ENCODE measurements at places on chromosomes 16 and 17. TPM values are rescaled to one million over a fixed set of nuclear protein-coding genes. Genes with fewer than 3 reads are reported as not detected.

The ADPRM gene
- 12.2 TPM for total RNA-seq

The RAP1GAP2 gene
- total RNA-seq: 19.7 TPM

The NPIPB13 gene
- 10.8 TPM for total RNA-seq

The CCL2 gene
- 0.22 TPM for total RNA-seq

The PIK3R6 gene
- total RNA-seq: 4.2 TPM

The CSF3 gene
- total RNA-seq: not detected

The AATK gene
- total RNA-seq: 0.54 TPM

The ZNF768 gene
- 6.9 TPM for total RNA-seq

The LPO gene
- not detected for total RNA-seq

The SLC13A2 gene
- total RNA-seq: not detected

The PRR29 gene
- 3.0 TPM for total RNA-seq

The POLR2C gene
- 73.2 TPM for total RNA-seq

The BIRC5 gene
- 53.4 TPM for total RNA-seq

The KRT13 gene
- not detected for total RNA-seq

The HLF gene
- total RNA-seq: 2.4 TPM

The FN3K gene
- total RNA-seq: 4.7 TPM

The MMP2 gene
- 0.24 TPM for total RNA-seq

The FOXN1 gene
- not detected for total RNA-seq

The GAST gene
- total RNA-seq: not detected

The KRTAP2-3 gene
- not detected for total RNA-seq

The TNFRSF17 gene
- total RNA-seq: not detected

The KRTAP3-1 gene
- total RNA-seq: not detected

The NPIPA8 gene
- 0.59 TPM for total RNA-seq

The ZNF629 gene
- total RNA-seq: 2.1 TPM

The MYO18A gene
- 98.8 TPM for total RNA-seq

The HEATR9 gene
- total RNA-seq: 0.56 TPM

The LCAT gene
- 16.0 TPM for total RNA-seq

The ABCC12 gene
- total RNA-seq: not detected

The LDHD gene
- 0.27 TPM for total RNA-seq

The KRTAP1-1 gene
- not detected for total RNA-seq

The DPEP3 gene
- total RNA-seq: 0.22 TPM

The METTL2A gene
- 20.7 TPM for total RNA-seq

The SULT1A2 gene
- total RNA-seq: 0.63 TPM

The COG7 gene
- 24.0 TPM for total RNA-seq

The KRTAP9-2 gene
- total RNA-seq: not detected

The GNG13 gene
- not detected for total RNA-seq

The WNT3 gene
- total RNA-seq: not detected

The MT3 gene
- total RNA-seq: 2.5 TPM

The HP gene
- not detected for total RNA-seq

The KRT12 gene
- not detected for total RNA-seq

The SPATA32 gene
- 0.37 TPM for total RNA-seq

All from T-helper 1 cell treated with Interleukin-12 subunit alpha and Interleukin-12 subunit beta and Interleukin-4 antibody, amounts not matched to agents 30 ng/mL and 1 ng/mL, for 36 hours (primary cell).